ENCODE measurements at places on chromosomes 6 and 20.

DNA sequence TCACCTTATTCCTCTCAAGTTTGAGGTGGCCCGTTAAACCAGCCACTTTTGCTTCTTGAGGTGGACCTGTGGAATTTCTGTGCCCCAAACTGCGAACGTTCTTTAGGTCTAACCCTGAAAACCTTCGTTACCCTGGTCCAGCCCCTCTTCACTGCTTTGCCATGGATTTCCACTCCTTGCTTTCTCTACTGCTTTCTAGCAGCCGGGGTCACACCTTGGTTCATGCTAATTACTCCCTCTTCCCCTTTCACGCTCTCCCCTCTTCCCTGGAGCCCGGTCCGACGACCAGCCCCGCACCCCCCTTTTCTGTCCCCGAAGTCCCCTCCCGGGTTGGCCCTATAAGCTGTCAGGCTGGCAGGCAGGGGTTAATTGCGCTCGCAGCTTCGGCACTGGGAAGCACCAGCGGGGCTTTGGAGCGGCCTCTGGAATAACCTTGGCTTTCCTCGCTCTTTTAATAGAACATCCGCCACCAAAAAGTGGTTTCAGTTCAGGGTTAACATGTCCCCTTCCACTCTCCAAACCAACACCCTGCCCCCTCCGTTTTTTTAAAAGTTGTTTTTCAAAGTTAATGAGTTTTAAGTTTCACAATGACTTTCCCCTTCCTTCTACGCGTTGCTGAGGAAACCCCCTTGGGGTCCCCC lies 1.4 kb upstream of the HIVEP1 start:
- no peak for DNase-seq

DNA sequence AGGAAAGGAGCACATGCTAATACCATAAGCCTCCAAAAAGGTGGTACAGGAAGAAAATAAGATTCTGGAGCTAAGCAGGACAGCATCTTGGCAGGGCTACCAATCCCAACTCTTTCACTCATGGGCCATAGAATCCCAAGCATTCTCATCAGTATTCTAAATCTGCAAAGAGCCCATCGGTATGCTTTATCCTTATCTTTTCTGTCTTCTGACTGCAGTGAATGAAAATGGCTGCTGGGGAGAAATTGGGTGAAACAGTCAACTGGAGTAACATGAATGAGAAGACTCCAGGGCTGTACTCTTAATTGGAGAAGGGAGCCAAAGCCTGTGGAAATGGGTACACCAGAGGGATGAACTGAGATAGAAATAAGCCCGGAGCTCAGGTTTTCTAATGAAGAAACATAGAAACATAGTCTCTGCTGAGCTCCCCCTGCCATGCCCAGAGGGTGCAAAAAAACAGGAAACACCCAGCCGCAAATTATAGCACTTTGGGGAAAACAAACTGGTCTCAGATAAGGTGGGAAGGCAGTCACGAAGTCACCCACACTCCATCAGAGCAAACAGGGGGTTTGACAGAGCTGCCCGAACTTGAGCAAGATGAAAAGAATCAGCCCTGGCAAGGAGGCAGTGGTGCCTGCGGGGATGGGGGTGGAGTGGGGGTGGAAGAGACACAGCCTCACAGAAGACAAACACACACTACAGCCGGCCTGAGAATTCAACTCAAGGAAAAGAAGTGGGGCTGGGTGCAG lies 35.4 kb upstream of the E2F3 start:
- peak; percentile 8 for DNase-seq

GRCh38 chr6:139448051-139448649 lies 73.7 kb upstream of the CITED2 start:
- no peak for DNase-seq

DNA sequence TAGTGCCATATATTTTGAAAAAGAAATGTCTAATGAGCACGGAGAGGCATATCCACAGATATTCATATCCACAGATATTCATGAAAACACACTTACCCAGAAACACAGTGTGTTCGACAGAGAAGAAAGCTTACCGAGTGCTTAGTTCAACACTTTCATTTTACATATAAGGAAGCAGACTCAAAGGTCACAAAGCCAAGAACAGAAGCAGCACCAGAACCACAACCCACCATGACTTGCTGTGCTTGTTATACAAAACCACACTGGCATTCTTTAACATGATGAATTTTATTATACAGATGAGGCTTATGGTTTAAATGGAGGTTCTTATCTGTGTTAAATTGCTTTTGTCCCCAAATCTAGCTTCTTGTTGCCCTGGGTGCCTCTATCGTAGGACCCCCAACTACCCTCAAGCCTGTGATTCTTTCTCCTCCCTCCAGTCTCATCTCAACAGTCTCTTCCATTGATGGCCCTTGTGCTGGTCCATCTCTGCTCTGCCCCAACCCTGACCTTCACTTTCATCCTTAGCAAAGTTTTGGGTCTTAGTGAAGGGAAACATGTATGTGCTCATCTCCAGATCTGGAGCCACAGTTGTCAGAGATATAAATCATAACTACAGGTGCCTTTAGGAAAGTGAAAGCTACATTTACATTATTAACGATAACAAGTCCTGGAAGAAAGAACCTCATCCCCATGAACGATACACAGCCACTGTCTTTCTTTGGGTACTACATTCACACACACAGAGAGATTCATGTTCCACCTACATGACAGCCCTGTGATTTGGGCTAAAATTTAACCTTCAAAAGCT lies 40.0 kb downstream of the SF3B5 start:
- DNase-seq, result no peak

GRCh38 chr20:37989601-37990295 lies 43.5 kb downstream of the TTI1 start:
- no peak for DNase-seq

- DNase-seq, result peak; percentile 10
Observed at GRCh38 chr20:53706466-53707370, 113.1 kb upstream of the ZNF217 start.

DNA sequence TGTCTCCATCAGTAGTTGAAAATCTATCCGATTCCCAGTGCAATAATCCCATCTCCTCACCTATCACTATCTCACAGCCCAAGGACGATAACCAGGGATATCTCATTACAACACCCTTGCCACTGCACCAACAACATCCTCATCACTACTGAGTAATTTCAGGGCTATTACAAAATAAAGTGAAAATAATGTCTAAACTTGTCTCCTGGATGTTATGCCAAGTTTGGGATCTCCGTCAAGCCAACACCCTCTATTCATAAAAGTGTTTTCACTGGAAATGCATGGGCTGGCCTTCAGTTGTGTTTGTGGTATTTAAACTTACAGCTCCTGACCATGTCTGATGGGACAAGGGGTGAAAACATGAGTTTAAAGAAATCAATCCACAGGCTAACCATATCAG lies 42.0 kb upstream of the STMND1 start:
- no peak for DNase-seq

Measured in stimulated activated CD8-positive, alpha-beta memory T cell treated with anti-CD3 and anti-CD28 coated beads, Interleukin-2, amount 100 ng/mL, for 1 hour (primary cell).